ENCODE measurements at places on chromosomes 2 and 18. TPM values are rescaled to one million over a fixed set of nuclear protein-coding genes. Genes with fewer than 3 reads are reported as not detected.

The CTLA4 gene
- not detected for total RNA-seq

The BOLL gene
- total RNA-seq, result 0.16 TPM

The COL4A4 gene
- 0.36 TPM for total RNA-seq

The INHBB gene
- 0.27 TPM for total RNA-seq

The RESP18 gene
- total RNA-seq, result not detected

The LIPG gene
- 3.0 TPM for total RNA-seq

The FAP gene
- 57.7 TPM for total RNA-seq

The ASXL2 gene
- 14.0 TPM for total RNA-seq

The ANKRD62 gene
- total RNA-seq, result not detected
